ENCODE measurements at places on chromosomes 4 and X. TPM values are rescaled to one million over a fixed set of nuclear protein-coding genes. Genes with fewer than 3 reads are reported as not detected.
A peak's percentile ranks its signal among the peaks of the same experiment; 100 is the strongest.

DNA sequence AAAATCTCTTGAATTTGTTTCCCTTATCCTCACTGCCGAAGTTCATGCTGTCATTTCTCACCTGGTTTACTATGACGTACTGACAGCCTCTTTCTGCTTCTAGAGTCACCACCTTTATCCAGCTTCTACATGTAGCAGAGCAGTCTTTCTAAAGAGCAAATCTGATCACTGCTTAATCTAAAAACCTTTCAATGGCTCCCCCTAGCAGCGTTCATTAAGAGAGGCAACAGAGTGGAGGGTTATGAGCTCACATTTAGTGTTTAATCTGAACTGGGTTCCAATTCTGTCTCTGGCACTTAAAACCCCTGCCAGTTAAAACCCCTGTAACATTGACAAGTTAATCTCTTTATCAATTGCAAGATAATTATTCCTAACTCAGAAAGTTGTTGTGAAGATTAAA is 4.4 kb downstream of the RBPJ start:
- H3K36me3 ChIP-seq = peaks cover 4% of the 10 kb centered on the region
- DNase-seq = peak; percentile 58
- H3K27ac ChIP-seq = no peak overlapping the region
- H3K4me1 ChIP-seq = peaks cover 35% of the 10 kb centered on the region

The IL2 gene
- total RNA-seq = 0.84 TPM

DNA sequence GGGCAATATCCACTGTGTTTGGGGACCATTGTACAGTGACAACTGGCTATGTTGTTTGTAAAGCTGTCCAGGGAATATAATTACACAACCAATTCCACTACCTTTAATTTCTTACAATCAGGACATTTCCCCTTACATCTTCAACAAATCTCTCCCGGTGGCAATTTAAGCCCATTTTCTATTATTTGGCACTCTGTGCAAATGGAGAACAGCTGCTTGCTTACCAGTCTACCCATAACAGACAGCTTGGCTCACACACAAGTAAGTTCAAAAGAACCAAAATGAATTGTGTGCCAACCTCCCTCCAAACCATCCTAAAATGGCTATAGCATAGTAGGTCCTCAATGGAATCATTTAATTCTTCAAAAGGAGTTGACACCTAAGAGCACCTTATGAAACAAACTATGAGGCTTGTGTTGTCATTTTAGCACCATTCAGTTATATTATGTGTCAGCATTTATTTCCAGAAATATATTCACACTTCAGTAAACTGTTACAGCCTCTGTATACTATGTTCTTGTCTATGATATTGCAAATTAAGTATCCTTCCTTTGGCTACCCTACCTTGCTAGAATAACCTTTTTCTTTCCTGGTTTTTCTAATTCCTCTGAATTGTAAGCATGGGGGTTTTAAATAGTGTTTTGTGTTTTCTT is 18.4 kb downstream of the GABRA4 start:
- no peak for DNase-seq
- no peak overlapping the region for H3K27ac ChIP-seq
- peaks cover 2% of the 10 kb centered on the region for H3K27me3 ChIP-seq

DNA sequence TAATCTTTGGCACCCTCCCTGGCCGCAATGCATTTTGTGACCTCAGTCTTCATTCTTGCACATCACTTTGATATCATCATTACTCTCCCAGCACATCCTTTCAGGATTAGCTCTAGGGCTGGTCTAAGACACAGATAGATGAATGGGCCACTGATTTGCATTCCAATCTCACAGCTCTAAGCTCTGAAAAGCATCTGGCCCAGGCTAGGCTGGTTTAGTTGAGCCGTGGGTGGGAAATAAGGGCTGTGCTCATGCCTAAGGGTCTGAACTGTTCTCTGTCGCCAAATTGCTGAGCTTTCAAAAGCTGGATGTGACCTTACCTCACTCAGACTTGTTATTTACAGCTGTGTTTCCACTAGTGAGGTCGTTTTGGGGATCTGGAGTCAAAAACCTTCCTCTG is 30.0 kb upstream of the SLC9A7 start:
- no peak overlapping the region for H3K27ac ChIP-seq
- peaks cover 19% of the 10 kb centered on the region for H3K4me1 ChIP-seq
- H3K27me3 ChIP-seq = no peaks in the 10 kb centered on the region
- DNase-seq = no peak
- H3K36me3 ChIP-seq = no peaks in the 10 kb centered on the region

DNA sequence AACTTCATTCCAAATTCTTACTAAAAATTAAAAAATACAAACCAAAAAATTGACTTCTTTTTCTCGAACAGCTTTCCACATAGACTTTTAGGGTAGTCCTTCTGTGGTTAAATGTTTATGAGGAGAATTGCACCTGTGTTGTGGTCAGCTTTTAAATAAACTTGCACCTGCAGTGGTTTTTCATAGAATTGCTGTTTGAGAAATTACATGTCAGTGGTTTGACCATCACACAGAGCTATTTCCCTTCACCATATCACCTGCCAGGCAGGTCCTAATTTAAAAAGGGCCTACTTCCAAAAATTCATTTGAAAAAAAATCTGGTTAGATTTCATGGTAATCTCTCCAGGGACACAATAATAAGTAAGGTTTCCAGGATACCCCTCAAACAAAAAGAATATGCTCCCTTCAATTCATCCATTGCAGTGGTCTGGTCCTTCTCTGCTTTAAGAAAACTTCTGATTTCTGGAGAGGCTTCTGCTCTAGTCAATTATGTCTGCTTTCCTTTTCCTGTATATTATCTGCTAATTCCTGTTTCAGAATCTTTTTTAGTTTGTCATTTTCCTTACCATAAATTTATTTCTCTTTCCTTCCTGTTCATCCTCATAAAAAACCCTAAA is 9.8 kb upstream of the UTP3 start:
- H3K27me3 ChIP-seq = peaks cover 10% of the 10 kb centered on the region
- DNase-seq = no peak
- H3K4me1 ChIP-seq = peaks cover 51% of the 10 kb centered on the region
- H3K36me3 ChIP-seq = peaks cover 9% of the 10 kb centered on the region
- peak overlapping the region; percentile 31 for H3K4me3 ChIP-seq

The MAP9 gene
- total RNA-seq = 3.1 TPM

The SSX3 gene
- not detected for total RNA-seq

The OPHN1 gene
- 0.07 TPM for total RNA-seq

- DNase-seq = no peak
- H3K27ac ChIP-seq = no peak overlapping the region
- H3K4me3 ChIP-seq = no peak overlapping the region
- H3K27me3 ChIP-seq = no peaks in the 10 kb centered on the region
These were observed 221.2 kb downstream of the KLHL13 start for GRCh38 chrX:117895418-117895817.

DNA sequence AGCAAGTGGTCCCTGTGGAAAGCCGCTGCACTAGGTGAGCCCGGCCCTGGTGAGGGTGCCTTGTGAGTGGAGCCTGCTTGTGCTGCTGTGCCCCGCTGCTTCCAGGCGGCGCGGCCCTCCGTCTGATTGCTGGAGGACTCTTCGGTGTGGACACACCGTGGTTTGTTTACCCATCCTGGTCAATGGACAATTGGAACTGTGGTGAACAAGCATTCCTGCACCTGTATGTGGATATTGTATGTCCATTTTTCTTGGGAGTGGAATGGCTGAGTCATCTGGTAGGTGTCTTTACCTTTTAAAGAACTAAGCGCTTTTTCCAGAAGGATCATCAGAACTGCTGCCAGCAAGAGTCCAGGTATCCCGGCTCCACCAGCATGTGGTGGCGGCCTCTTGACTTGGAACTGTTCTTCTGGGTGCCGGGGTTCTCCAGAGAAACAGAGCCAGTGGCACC is 15.6 kb downstream of the MAEA start:
- no peak for DNase-seq
- H3K27me3 ChIP-seq = no peaks in the 10 kb centered on the region
- peaks cover 31% of the 10 kb centered on the region for H3K36me3 ChIP-seq
- no peak overlapping the region for H3K27ac ChIP-seq
- no peak overlapping the region for H3K4me3 ChIP-seq
- H3K4me1 ChIP-seq = peaks cover 65% of the 10 kb centered on the region

DNA sequence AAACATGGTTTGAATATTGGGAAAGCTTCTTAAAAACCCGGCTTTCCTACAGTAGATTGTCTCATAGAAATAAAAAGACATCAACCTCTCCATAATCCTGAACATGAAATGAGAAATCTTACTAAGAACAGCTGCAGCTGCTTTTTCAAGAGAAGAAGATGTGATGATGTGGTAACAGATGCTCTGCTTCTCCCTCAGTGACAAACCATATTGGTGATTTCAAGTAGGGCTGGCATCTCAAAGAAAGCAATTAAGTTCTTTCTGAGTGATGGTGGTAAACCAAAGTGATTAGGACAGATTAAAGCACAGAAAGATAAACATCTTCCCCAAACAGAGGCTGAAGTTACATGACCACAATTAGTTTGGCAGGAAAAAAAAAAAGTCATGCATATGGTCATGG is 1477.7 kb downstream of the RAPGEF2 start:
- no peak for DNase-seq
- no peak overlapping the region for H3K27ac ChIP-seq
- no peaks in the 10 kb centered on the region for H3K4me1 ChIP-seq
- no peaks in the 10 kb centered on the region for H3K36me3 ChIP-seq
- no peak overlapping the region for H3K4me3 ChIP-seq
- no peaks in the 10 kb centered on the region for H3K27me3 ChIP-seq

DNA sequence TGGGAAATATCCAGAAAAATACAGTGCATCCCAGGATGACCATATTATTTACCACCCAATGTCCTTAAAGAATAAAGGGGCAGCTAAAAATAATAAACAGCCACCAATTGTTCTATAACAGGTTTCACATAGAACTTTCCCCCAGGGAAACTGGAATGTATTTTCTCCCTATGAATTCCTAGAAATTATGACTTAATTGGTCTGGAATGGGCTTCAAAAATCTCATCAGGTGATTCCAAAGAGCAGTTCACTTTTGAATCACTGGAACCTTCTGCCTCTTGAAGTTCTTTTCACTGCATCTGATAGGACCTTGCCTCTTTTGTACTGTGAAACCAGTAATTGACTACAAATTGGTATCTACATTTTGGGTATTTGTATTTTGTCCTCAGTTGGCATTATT is 119.3 kb downstream of the ZNF330 start:
- no peak overlapping the region for H3K27ac ChIP-seq
- no peaks in the 10 kb centered on the region for H3K4me1 ChIP-seq
- H3K36me3 ChIP-seq = no peaks in the 10 kb centered on the region
- peaks cover 19% of the 10 kb centered on the region for H3K27me3 ChIP-seq
- DNase-seq = no peak
- no peak overlapping the region for H3K4me3 ChIP-seq

- DNase-seq = no peak
- H3K27ac ChIP-seq = no peak overlapping the region
- no peak overlapping the region for H3K4me3 ChIP-seq
- no peaks in the 10 kb centered on the region for H3K36me3 ChIP-seq
- H3K4me1 ChIP-seq = no peaks in the 10 kb centered on the region
- H3K27me3 ChIP-seq = peaks cover 10% of the 10 kb centered on the region
These were observed 49.8 kb downstream of the EDNRA start for GRCh38 chr4:147530723-147531122.

DNA sequence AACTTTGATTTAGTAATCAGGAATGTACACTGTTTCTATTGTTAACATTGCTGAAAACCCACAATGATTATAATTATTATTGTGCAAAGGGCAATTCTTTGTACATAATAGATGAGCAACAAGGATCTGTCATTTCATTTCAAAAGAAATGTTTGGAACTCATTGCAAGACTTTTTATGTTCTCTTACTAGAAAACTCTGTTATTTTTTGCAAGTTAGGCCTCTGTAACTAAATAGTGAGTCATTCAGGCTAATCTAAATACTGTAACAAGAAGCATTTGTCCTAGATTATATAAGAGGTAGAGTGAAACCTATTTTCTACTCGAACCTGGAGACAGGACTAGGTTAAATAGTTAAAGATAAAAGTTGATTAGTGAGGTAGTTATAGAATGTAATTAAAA is 93.2 kb upstream of the FAM47B start:
- no peak for DNase-seq
- H3K27ac ChIP-seq = no peak overlapping the region
- no peaks in the 10 kb centered on the region for H3K36me3 ChIP-seq
- no peaks in the 10 kb centered on the region for H3K27me3 ChIP-seq
- no peaks in the 10 kb centered on the region for H3K4me1 ChIP-seq

The ACSL4 gene
- 40.4 TPM for total RNA-seq

DNA sequence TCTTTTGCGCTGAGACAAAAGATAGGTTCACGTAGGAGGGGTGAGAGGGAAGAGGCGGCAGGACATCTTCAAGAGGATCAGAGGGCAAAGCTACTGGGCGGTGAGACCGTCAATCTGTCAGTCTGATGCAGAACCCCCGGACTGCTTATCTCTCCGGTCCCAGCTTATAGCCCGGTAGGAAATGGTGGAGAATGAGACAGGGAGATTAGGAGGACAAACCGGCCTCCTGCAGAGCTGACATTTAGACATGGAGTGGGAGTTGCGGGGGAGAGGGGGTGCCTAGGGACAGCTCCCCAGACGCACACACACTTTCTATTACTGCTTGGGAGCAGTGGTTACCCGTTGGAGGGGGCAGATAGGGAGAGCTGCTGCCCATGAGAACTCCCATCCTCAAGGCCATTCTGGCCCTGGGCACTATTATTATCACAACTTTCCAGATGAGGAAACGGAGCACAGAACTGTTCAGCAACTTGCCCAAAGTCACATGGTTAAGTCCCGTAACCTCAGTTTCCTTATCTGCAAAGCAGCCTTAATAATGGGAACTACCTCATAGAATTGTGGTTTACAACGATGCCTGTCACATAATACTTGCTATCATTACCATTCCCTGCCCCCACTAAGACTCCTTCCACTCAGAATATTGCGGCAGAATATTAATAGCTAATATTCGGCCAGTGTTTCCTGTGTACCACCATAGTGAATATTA is 1.1 kb upstream of the HDAC6 start:
- peaks cover 16% of the 10 kb centered on the region for H3K36me3 ChIP-seq
- peak overlapping the region; percentile 98 for H3K27ac ChIP-seq
- peaks cover 30% of the 10 kb centered on the region for H3K4me1 ChIP-seq
- peak; percentile 5 for DNase-seq
- no peaks in the 10 kb centered on the region for H3K27me3 ChIP-seq

GRCh38 chr4:146033149-146033548 is 94.5 kb upstream of the ZNF827 start:
- no peaks in the 10 kb centered on the region for H3K27me3 ChIP-seq
- no peak for DNase-seq
- no peak overlapping the region for H3K27ac ChIP-seq
- no peak overlapping the region for H3K4me3 ChIP-seq
- no peaks in the 10 kb centered on the region for H3K36me3 ChIP-seq
- peaks cover 9% of the 10 kb centered on the region for H3K4me1 ChIP-seq

- peaks cover 3% of the 10 kb centered on the region for H3K27me3 ChIP-seq
These were observed 3.7 kb downstream of the PNMA6E start for GRCh38 chrX:153397256-153397960.

GRCh38 chr4:77959566-77960338 is 97.1 kb downstream of the MRPL1 start:
- H3K27ac ChIP-seq = no peak overlapping the region
- peaks cover 9% of the 10 kb centered on the region for H3K4me1 ChIP-seq
- peaks cover 2% of the 10 kb centered on the region for H3K36me3 ChIP-seq
- no peaks in the 10 kb centered on the region for H3K27me3 ChIP-seq
- H3K4me3 ChIP-seq = no peak overlapping the region

GRCh38 chr4:167032871-167033270 is 201.4 kb downstream of the SPOCK3 start:
- no peak overlapping the region for H3K27ac ChIP-seq
- no peaks in the 10 kb centered on the region for H3K4me1 ChIP-seq
- no peaks in the 10 kb centered on the region for H3K27me3 ChIP-seq
- DNase-seq = no peak

Measured in activated CD4-positive, alpha-beta T cell treated with anti-CD3 and anti-CD28 coated beads, Interleukin-2, amount 10 ng/mL, durations not matched to agents 7 days and 5 days (primary cell).